AG10803 (cell line): ENCODE measurements at places on chromosomes 4 and X.

DNA sequence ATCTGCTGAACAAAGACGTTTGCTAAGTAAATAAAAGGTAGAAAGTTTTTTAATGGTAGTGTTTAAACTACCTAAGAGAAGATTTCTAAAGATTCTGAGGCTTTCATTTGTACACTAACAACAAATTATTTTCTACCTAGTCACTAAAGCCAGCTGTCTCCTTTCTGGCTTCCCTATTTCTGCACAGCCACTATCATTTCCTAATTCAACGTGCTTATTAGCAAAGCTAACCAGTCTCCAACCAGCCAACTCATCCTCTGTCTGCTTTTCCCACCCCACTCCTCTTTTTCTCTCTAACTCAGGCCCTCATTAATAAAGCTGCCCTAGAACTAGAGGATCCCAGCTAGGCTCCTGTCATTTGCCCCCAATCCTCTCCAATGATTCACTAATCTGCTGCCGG, 118.2 kb downstream of the ZNF827 start:
- no peak for DNase-seq

GRCh38 chr4:73127839-73128453, 58.4 kb upstream of the COX18 start:
- peak; percentile 11 for DNase-seq

DNA sequence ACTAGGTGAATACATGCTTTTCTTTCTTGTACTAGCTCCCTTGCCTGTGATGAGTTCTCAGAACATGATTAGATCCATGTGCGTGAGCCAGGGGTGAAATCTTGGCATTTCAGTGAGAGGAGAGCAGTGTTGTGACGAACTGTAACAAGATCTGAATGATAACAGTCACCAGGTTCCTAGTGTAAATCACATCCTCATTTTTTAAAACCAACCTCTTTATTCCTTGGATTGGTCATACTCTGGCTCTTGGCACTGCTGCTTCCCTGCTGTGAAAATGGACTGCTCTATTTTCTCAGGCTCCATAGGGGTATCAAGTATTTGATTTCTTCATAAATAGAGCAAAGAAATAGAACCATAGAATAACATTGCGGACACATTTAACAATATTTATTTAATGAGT, 206.3 kb downstream of the SLC4A4 start:
- DNase-seq, result peak; percentile 74

- no peak for DNase-seq
These were observed 32.7 kb upstream of the MBTPS2 start for GRCh38 chrX:21806691-21807090.

DNA sequence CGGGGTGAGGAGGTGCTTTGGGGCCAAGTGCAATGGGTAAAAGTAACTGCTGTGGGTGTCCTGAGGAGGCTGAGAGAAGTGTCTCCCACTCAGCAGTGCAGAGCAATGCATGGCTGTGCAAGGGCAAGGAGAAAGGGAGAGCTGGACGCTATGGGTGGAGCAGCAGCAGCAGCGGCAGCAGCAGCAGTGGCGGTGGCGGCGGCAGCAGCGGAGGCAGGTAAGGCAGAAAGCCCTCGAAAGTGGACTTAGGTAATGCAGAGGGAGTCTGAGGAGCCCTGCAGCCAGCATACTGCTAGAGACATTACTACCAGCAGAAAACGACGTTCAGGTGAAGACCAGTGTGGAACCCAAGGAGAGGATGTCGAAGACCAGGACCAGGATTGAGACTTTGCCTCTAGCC, 82.1 kb downstream of the NYX start:
- no peak for DNase-seq

DNA sequence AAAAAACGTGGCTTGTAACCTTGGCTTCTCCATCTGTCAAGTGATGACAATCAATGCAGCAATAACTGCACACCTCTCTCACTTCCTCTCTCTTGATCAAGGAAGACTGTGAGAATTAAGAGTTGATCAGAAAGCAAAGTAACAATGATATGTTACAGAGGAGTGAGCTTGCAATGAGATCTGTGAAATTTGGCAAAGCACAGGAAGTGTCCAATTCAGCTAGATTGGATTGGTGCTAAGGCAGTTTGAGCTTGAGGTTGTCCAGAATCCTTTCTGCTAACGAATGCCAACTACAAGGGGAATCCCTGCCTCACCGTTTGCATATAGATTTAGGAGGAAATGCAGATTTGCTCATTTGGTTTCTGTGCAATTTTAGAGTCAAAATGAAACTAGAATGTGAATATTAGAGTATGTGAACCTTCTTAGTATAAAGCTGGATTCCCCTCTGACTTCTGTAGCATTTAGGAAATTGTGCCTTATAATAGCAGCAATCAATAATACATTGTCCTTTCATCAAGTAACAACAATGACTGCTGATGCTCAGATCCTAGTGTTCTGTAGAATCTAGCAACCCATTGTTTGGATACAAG, 346.4 kb downstream of the PTTG2 start:
- DNase-seq, result no peak

DNA sequence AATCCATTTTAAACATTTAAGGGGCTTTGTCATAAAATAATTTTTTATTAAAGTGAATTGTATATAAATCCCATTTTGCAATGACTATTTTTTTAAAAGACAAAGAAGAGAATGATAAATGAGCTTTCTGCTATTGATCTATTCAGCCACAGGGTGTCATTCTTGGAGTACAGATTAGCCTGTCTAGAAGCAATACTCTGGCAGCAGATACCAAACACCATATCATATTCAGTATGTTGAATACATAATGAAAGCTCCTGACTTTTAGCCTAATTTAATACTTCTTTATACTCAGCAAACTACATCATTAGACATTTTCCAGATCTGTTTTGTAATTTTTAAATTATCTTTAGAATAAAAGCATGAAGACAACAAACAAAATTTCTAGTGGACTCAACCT, 496.3 kb downstream of the PDGFC start:
- peak; percentile 73 for DNase-seq

- no peak for DNase-seq
These were observed 13.1 kb upstream of the G3BP2 start for GRCh38 chr4:75686346-75686745.
